Esophagus squamous epithelium (tissue), 5 donors: ENCODE measurements at places on chromosomes 12 and 14. TPM values are rescaled to one million over a fixed set of nuclear protein-coding genes. Genes with fewer than 3 reads are reported as not detected.

- H3K27me3 ChIP-seq = no peaks in the 10 kb centered on the region
- peak overlapping the region; percentile 84 for H3K27ac ChIP-seq
- peaks cover 48% of the 10 kb centered on the region for H3K4me1 ChIP-seq
- no peak for DNase-seq
- peak overlapping the region; percentile 18 for H3K4me3 ChIP-seq
- H3K36me3 ChIP-seq = no peaks in the 10 kb centered on the region
Observed at GRCh38 chr14:74941676-74942097, 13.7 kb downstream of the PGF start.

DNA sequence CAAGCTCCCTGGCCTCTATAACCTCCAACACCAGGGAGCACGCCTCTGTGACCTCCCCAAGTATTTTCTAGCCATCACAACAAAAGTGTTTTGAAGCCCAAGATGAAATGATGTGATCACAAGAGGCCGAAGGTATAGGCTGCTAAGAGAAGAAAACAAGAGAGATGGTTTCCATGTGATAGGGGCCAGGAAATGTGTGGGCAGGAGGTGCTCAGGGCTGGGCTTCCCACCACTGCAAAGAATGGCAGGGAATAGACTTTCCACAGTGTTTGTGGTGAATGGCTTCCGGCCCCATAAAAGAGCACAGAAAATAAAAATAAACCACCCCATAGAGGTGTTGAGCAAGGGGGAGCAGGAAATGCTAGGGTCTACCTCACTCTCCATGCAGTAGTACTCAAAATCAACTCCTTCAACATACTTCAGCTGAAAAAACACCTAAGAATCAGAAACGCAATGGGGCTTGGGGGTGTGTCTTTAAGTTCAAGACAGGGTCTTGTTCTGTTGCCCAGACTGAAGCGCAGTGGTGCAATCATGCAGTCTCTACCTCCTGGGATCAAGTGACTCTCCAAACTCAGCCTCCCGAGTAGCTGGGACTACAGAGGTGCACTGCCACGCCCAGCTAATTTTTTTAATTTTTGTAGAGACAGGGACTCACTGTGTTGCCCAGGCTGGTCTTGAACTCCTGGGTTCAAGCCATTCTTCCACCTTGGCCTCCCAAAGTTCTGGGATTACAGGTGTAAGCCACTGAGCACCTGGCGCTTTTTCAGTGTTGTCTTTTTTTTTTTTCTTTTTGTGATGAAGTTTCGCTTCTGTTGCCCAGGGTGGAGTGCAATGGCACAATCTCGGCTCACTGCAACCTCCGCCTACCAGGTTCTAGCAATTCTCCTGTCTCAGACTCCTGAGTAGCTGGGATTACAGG, 27.1 kb downstream of the DAD1 start:
- H3K27me3 ChIP-seq = no peaks in the 10 kb centered on the region
- H3K36me3 ChIP-seq = peaks cover 13% of the 10 kb centered on the region
- H3K27ac ChIP-seq = peak overlapping the region; percentile 62
- H3K4me3 ChIP-seq = no peak overlapping the region

Gene CD69
- total RNA-seq = 1.9 TPM

DNA sequence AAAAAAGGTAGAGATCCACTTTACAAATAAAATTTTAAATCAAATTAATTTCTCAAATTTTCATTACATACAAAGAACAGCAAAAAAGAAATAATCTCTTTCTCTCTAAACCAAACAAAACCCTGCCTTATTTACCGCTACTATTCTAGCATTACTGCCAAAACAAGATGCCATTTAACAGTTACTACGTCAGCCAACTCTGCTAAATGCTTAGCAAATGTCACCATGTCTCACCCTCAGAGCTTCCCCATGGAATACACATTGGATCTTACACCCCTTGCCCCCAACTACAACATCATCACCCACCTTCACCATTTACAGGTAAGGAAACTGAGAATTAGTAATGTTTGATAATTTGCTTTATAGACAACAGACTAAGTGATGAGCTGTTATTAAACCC, 23.0 kb upstream of the NR2C1 start:
- H3K4me3 ChIP-seq = no peak overlapping the region
- no peak for DNase-seq
- H3K4me1 ChIP-seq = no peaks in the 10 kb centered on the region
- H3K27ac ChIP-seq = no peak overlapping the region
- H3K27me3 ChIP-seq = no peaks in the 10 kb centered on the region

DNA sequence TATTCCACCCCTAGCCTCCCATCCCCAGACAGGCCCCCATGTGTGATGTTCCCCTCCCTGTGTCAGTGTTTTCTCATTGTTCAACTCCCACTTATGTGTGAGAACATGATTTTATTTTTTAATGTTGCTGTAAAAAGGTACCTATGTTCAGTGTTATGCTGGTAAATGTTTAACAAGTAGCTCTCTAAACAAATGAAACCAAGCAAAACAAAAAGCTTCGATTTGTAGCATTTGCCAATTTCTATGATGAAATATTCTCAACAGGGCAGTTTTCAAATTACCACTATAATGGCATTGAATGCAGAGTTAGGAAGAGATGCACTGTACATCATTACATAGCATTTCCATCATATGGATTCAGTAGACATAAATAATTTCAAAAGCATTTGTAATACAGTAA, 410.6 kb downstream of the MDGA2 start:
- H3K4me1 ChIP-seq = no peaks in the 10 kb centered on the region
- no peaks in the 10 kb centered on the region for H3K36me3 ChIP-seq
- no peak overlapping the region for H3K4me3 ChIP-seq
- no peaks in the 10 kb centered on the region for H3K27me3 ChIP-seq
- no peak for DNase-seq

Gene NFATC4
- total RNA-seq = 15.5 TPM

DNA sequence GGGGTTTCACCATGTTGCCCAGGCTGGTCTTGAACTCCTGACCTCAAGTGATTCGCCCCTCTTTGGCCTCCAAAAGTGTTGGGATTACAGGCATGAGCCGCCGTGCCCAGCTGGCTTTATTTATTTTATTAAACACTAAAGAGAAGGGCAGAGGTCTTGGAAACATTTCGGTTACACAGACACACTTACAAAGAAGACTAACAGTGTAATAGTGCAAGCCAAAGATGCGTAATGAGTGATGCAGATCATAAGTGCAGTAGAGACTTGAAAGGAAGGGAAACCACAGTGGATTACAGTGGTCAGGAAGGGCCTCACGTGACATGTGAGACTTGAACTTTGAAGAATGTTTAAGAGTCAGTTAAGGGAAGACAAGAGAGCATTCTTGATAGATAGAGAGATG, 33.9 kb upstream of the CDK17 start:
- no peaks in the 10 kb centered on the region for H3K27me3 ChIP-seq
- H3K36me3 ChIP-seq = no peaks in the 10 kb centered on the region
- DNase-seq = no peak
- no peaks in the 10 kb centered on the region for H3K4me1 ChIP-seq
- H3K27ac ChIP-seq = no peak overlapping the region

GRCh38 chr12:114676142-114676741, 7.7 kb downstream of the TBX3 start:
- H3K4me1 ChIP-seq = no peaks in the 10 kb centered on the region
- H3K27ac ChIP-seq = no peak overlapping the region
- no peaks in the 10 kb centered on the region for H3K27me3 ChIP-seq
- peaks cover 41% of the 10 kb centered on the region for H3K36me3 ChIP-seq

DNA sequence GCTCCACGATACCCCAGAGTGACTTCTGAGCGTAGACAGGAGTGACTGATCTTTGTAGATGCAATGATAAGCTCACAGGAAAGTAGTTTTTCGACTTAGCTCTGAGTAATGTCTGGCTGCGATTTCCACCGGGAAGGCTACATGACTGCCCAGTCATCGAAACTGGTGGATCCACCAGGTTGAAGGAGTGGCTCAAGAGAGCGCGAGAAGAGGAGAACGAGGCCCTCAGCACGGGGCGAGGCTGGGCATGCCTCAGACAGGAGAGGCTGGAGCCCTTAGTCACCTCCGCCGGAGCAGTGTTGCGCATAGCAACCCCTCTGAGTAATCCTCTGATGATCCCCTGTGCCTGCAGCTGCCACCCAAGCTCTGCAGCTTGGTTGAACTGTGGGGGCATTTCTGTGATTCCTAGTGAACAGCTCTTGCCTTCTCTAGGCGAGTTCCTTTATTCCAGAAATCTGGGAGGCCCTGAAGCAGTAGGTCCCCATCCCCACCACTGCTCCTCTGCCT, 25.6 kb downstream of the ELK3 start:
- peak overlapping the region; percentile 84 for H3K27ac ChIP-seq
- no peaks in the 10 kb centered on the region for H3K27me3 ChIP-seq
- DNase-seq = peak; percentile 27
- H3K4me1 ChIP-seq = peaks cover 97% of the 10 kb centered on the region
- peak overlapping the region; percentile 35 for H3K4me3 ChIP-seq

Gene CIT
- total RNA-seq = 15.3 TPM

DNA sequence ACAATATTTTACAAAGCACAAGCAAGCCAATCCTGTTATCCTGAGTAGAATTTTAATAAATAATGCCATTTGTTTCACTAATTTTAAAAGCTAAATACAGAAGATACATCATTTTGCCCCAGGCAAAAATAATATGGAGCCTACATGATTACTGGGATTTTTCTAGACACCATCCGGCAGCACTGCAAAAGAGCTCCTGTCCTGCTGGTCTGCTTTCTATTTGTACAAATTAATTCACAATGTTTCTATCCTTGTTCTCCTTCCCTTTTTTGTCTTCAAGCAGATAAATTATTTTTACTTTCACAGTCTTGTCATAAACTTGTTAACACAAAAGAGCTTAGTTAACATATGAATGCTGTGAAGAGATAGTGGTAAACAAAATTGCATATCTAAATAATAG, 4.6 kb downstream of the SIX1 start:
- peaks cover 56% of the 10 kb centered on the region for H3K4me1 ChIP-seq
- H3K36me3 ChIP-seq = no peaks in the 10 kb centered on the region
- no peak overlapping the region for H3K27ac ChIP-seq
- no peak for DNase-seq
- H3K4me3 ChIP-seq = no peak overlapping the region

DNA sequence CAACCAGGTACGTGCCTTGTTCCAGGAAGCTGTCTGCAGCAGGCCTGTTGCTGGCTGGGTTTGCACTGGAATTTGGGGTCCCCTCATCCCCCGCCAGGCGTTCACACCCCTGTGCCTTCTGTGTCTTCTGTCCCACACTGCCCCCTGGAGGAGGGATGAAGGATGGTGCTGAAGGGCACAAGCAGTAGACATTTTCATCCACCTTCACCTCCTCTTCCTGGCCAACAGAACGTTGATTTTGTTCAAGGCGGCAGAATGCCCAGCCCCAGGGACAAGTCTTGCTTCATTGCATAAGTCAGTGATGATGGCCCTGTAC, 122.1 kb downstream of the CALM1 start:
- no peaks in the 10 kb centered on the region for H3K36me3 ChIP-seq
- H3K4me3 ChIP-seq = no peak overlapping the region
- no peak for DNase-seq
- H3K4me1 ChIP-seq = peaks cover 45% of the 10 kb centered on the region

DNA sequence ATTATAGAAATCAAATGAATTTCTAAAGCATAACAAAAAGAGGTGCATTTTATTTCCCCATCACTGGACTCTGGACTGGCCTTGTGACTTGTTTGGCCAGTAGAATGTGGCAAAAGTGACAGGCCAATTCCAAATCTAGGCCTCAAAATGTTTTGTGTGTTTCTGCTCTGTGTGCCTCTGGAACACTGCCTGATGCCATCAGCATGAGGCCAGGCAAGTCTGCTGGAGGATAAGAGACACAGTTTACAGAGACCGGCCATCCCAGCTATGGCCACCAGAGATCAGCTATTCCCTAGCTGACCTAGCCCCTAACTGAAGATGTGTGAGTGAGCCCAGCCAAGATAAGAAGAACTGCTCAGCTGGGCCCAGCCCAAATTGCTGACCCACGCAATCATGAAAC, 32.9 kb downstream of the ASCL1 start:
- no peak overlapping the region for H3K27ac ChIP-seq
- H3K27me3 ChIP-seq = no peaks in the 10 kb centered on the region
- H3K4me1 ChIP-seq = no peaks in the 10 kb centered on the region
- no peak overlapping the region for H3K4me3 ChIP-seq
- no peak for DNase-seq

Gene SIRT4
- total RNA-seq = not detected

Gene MGAT4C
- under 0.01 TPM for total RNA-seq

Gene OTOGL
- total RNA-seq = 0.23 TPM

- H3K27ac ChIP-seq = no peak overlapping the region
- DNase-seq = no peak
- H3K36me3 ChIP-seq = no peaks in the 10 kb centered on the region
- peaks cover 11% of the 10 kb centered on the region for H3K4me1 ChIP-seq
Observed at GRCh38 chr14:65772921-65773574, 360.5 kb downstream of the FUT8 start.

- no peak overlapping the region for H3K4me3 ChIP-seq
- no peaks in the 10 kb centered on the region for H3K36me3 ChIP-seq
- peak overlapping the region; percentile 17 for H3K27ac ChIP-seq
- no peak for DNase-seq
Observed at GRCh38 chr14:90695997-90696660, 120.1 kb downstream of the TTC7B start.

Gene AQP2
- total RNA-seq = not detected

Gene KCNC2
- total RNA-seq = not detected

DNA sequence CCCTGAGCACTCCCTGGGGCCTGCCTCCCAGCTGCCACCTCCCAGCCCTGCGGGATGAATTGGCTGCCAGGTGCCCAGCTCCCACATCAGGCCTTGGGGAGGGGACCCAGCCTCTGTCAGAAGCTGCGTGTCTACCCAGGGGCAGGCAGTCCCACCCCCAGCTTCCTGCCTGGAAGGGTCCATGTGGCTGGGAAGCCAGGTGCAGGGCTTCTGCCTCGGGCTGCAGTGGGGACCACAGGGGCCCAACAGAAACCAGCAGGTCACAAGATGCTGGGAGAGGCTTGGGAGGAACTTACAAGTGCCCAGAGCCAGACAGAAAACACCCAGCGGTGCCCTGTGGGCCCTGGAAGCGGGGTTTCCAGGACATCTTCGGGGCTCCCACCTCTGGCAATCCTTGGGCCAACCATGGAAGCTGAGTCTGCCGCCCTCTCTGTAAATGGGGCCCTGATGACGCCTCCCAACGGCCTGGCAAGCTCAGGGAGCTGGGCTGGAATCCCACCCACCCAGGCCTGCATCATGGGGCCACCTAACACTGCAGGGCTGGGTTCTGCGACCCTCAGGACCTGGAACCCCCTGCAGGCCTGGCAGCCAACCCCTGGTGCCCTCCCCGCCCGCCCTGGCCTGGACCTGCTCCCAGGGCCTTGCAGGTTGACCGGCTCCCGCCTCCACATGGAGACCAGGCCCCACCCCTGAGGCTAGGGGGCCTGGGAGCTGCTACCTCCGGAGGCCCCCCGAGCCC, 36.6 kb downstream of the CCNK start:
- DNase-seq = no peak
- H3K4me3 ChIP-seq = no peak overlapping the region
- H3K36me3 ChIP-seq = no peaks in the 10 kb centered on the region
- H3K4me1 ChIP-seq = peaks cover 21% of the 10 kb centered on the region
- H3K27ac ChIP-seq = no peak overlapping the region

- no peak overlapping the region for H3K27ac ChIP-seq
- H3K4me1 ChIP-seq = peaks cover 10% of the 10 kb centered on the region
- no peak for DNase-seq
- no peak overlapping the region for H3K4me3 ChIP-seq
- H3K36me3 ChIP-seq = no peaks in the 10 kb centered on the region
Observed at GRCh38 chr14:68372368-68372767, 420.5 kb downstream of the ZFP36L1 start.

Gene OR6C2
- total RNA-seq = not detected

Gene AMN
- 23.5 TPM for total RNA-seq

GRCh38 chr12:117025481-117026151, 73.6 kb downstream of the TESC start:
- no peak overlapping the region for H3K4me3 ChIP-seq
- no peak overlapping the region for H3K27ac ChIP-seq
- H3K4me1 ChIP-seq = peaks cover 9% of the 10 kb centered on the region
